ENCODE measurements at places on chromosomes 5 and 9.

- H3K4me1 ChIP-seq = no peaks in the 10 kb centered on the region
- no peak overlapping the region for H3K27ac ChIP-seq
- no peak overlapping the region for H3K4me3 ChIP-seq
- H3K27me3 ChIP-seq = no peaks in the 10 kb centered on the region
- DNase-seq = peak; percentile 21
Observed at GRCh38 chr9:12771891-12772290, 2.9 kb upstream of the LURAP1L start.

DNA sequence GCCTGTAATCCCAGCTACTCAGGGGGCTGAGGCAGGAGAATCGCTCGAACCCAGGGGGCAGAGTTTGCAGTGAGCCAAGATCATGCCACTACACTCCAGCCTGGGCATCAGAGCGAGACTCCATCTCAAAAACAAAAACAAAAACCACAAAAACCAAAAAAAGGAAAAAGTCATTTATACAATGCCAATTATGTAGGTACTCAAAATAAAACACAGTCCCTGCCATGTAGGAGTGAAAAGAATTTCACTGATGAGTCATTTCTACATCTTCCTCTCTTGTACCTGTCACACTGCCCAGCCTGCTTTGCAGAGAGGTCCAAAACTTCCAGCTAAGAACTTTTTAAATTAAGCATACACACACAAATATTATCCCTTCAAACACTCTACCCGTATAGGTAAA is 215.8 kb downstream of the EPB41L4A start:
- H3K4me1 ChIP-seq = no peaks in the 10 kb centered on the region
- H3K27me3 ChIP-seq = no peaks in the 10 kb centered on the region
- no peak overlapping the region for H3K4me3 ChIP-seq

DNA sequence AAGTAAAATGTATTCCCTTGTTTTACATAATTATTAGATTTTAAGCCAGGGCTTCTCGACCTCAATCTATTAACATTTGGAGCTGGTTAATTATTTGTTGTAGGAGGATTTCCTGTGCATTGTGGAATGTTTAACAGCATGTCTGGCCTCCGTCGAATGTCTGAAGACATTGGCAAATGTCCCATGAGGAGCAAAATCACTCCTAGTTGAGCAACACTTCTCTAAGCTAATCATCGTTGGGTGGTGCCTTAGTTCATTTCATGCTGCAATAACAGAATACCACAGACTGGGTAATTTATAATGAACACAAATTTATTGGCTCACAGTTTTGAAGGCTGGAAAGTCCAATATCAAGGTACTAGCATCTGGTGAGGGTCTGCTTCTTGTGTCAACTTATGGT is 13.4 kb upstream of the VPS13A start:
- H3K36me3 ChIP-seq = no peaks in the 10 kb centered on the region
- H3K27ac ChIP-seq = no peak overlapping the region
- no peaks in the 10 kb centered on the region for H3K4me1 ChIP-seq
- DNase-seq = no peak

GRCh38 chr9:88106492-88106891 is 31.8 kb downstream of the SPATA31C2 start:
- no peaks in the 10 kb centered on the region for H3K27me3 ChIP-seq
- DNase-seq = peak; percentile 55
- H3K27ac ChIP-seq = no peak overlapping the region
- H3K4me1 ChIP-seq = no peaks in the 10 kb centered on the region
- H3K36me3 ChIP-seq = no peaks in the 10 kb centered on the region
- H3K4me3 ChIP-seq = no peak overlapping the region

DNA sequence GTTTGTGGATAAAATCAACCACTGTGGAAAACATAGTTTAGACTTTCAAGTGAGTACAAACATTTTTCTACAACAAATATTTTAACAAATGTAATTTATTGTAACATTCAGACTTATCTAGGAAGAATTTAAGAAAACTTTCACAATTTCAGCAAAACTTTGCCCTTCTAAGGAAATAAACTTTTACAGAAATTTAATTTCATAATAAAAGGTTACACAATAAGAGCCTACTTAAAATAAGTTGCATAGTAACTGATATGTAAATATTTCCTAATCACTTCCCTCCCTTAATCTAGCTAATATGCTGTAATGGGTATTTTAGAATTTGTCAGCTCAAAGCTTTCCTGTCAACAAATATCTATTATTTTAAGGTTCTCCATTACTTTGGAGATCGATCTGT is 1899.9 kb downstream of the MAT2B start:
- no peak for DNase-seq
- no peaks in the 10 kb centered on the region for H3K36me3 ChIP-seq
- no peak overlapping the region for H3K4me3 ChIP-seq
- no peaks in the 10 kb centered on the region for H3K4me1 ChIP-seq
- no peaks in the 10 kb centered on the region for H3K27me3 ChIP-seq
- no peak overlapping the region for H3K27ac ChIP-seq

DNA sequence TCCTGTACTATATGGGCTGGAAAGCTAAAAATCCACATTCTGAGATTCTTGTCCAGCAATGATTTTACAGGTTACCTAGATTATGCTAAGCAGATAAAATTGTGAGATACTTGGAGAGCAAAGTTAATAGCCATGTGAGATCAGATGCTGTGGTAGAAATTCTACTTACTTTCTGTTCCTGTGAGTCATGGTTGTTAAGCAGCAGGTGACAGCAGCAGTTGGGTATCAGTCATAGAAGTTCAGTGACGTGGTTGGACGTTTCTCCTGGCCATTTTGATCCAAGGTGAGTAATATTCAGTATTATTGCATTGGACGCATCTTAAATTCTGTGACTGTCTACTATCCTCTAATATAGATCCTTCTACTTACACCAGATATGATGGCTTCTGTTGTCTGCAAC is 524.5 kb downstream of the TMEM38B start:
- no peak for DNase-seq
- H3K27me3 ChIP-seq = no peaks in the 10 kb centered on the region
- H3K4me1 ChIP-seq = no peaks in the 10 kb centered on the region
- H3K4me3 ChIP-seq = no peak overlapping the region

DNA sequence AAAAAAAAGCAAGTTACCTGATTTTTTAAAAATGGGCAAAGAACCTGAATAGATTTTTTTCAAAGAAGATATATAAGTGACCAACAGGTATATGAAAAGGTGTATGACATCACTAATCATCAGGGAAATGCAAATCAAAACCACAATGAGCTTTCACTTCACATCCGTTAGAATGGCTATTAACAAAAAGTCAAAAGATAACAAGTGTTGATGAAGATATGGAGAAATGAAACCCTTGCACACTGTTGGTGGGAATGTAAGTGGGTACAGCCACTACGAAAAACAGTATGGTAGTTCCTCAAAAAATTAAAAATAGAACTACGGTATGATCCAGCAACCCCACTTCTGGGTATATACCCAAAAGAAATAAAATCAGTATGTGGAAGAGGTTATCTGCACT is 134.8 kb downstream of the UGCG start:
- no peaks in the 10 kb centered on the region for H3K36me3 ChIP-seq
- H3K27me3 ChIP-seq = no peaks in the 10 kb centered on the region
- H3K27ac ChIP-seq = no peak overlapping the region

DNA sequence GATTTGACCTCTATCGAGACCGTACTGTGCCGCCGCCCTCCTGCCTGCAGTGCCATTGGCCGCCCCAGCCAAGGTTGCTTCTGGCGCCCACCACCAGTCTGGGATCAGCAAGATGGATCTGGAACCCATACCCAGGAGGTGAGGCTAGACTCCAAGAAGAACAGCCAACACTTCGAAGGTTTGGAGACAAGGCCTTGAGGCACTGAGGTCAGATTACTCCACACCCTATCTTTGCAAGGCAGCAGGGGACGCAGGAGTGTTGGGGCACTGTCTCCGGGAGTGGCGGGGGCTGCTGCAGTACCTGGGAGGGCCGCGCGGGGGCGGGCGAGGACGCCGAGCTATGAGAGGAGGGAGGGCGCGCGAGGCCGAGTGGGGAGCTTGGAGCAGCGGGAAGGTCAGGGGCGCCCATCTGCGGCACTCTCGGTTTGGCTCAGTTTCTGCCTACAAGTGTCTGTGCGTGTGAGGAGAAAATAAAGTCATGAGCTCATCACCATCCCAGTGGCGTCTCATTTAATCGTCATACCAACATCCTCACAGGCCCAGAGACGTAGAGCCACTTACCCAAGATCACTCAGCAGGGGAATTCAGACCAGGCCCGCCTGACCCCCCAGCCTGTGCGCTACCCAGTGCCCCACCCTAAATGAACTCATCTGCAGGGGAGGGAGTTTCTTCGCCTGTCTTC is 20.5 kb upstream of the PSD2 start:
- H3K4me3 ChIP-seq = peak overlapping the region; percentile 10
- H3K36me3 ChIP-seq = no peaks in the 10 kb centered on the region
- H3K27me3 ChIP-seq = no peaks in the 10 kb centered on the region

- no peak overlapping the region for H3K4me3 ChIP-seq
- H3K4me1 ChIP-seq = no peaks in the 10 kb centered on the region
- no peak overlapping the region for H3K27ac ChIP-seq
- H3K36me3 ChIP-seq = no peaks in the 10 kb centered on the region
Observed at GRCh38 chr9:100466829-100467221, 6.1 kb upstream of the TMEFF1 start.

GRCh38 chr9:32928912-32929311 is 72.5 kb downstream of the APTX start:
- no peaks in the 10 kb centered on the region for H3K4me1 ChIP-seq
- no peaks in the 10 kb centered on the region for H3K27me3 ChIP-seq
- no peak for DNase-seq
- H3K36me3 ChIP-seq = no peaks in the 10 kb centered on the region

GRCh38 chr5:114782177-114782576 is 387.5 kb downstream of the TRIM36 start:
- no peak overlapping the region for H3K27ac ChIP-seq
- no peaks in the 10 kb centered on the region for H3K4me1 ChIP-seq
- H3K36me3 ChIP-seq = no peaks in the 10 kb centered on the region
- DNase-seq = no peak

DNA sequence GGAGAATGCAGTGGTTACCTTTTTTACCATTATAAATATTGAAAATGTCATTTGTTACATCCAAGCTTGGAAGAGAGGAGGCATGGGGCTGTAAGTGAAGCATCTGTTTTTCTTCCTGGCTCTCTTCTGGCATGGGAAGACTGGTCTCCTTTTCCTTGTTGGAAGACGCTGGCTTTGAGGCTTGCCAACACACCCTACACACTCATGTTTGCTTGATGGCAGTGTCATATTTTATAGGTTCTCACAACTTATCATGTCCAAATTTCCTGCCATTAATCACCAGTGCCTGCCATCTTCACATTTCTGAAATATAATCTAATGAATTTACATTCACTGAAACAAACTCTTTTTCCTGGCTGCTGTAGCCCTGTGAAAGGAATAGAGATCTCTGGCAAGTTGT is 252.9 kb downstream of the MAN2A1 start:
- H3K4me1 ChIP-seq = peaks cover 12% of the 10 kb centered on the region
- H3K27ac ChIP-seq = no peak overlapping the region
- H3K4me3 ChIP-seq = no peak overlapping the region
- no peaks in the 10 kb centered on the region for H3K27me3 ChIP-seq
- H3K36me3 ChIP-seq = no peaks in the 10 kb centered on the region

DNA sequence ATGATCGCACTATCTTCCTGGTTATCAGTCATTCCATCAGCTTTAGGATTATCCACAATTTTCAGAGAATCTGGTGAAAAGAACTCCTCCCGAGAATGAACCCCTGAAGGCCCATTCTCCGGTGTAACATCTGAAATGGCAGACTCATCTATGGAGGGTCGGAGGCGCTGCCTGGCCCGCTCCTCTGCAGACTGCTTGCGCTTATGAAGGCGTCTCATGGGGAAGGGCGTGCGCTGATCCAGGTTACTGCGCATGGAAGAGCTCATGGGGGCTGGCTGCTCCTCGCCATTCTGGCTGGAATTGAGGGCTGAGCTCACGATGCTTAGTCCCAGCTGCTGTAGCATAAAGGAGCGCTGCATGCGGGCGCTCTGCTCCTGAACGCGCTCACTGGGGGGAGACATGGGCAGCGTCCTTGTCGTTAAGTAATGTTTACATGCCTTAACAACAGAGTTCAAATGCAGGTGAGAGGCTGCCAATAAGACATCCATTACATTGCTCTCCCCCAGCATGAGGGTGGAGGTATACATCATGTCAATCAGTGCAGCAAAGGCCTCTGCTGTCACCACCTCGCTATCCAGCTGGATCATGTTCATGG is 19.4 kb downstream of the GRHPR start:
- DNase-seq = peak; percentile 70
- H3K27ac ChIP-seq = no peak overlapping the region
- no peak overlapping the region for H3K4me3 ChIP-seq

GRCh38 chr5:29879401-29879800 is 1314.1 kb upstream of the CDH6 start:
- H3K36me3 ChIP-seq = no peaks in the 10 kb centered on the region
- no peak overlapping the region for H3K27ac ChIP-seq
- no peaks in the 10 kb centered on the region for H3K4me1 ChIP-seq
- no peak for DNase-seq

DNA sequence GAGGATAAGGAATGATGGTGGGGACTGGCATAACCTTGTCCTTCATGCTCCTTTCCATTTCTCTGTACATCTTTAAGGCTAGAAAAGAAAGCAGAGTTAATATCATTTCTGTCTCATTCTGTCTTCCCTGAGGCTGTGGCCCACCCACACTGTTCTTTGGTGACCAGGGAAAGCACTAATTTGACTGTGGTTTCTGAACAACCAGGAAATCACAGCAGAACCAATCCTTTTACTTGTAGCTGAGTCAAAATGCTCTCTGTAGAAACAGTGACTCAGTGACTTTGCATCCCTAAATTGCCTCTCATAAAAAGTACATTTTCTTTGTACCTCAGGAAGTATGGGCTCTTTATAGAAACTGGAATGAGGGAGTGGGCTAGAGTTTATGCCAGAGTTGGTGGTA is 28.1 kb downstream of the IL33 start:
- H3K27ac ChIP-seq = no peak overlapping the region
- no peak for DNase-seq
- H3K4me1 ChIP-seq = no peaks in the 10 kb centered on the region

DNA sequence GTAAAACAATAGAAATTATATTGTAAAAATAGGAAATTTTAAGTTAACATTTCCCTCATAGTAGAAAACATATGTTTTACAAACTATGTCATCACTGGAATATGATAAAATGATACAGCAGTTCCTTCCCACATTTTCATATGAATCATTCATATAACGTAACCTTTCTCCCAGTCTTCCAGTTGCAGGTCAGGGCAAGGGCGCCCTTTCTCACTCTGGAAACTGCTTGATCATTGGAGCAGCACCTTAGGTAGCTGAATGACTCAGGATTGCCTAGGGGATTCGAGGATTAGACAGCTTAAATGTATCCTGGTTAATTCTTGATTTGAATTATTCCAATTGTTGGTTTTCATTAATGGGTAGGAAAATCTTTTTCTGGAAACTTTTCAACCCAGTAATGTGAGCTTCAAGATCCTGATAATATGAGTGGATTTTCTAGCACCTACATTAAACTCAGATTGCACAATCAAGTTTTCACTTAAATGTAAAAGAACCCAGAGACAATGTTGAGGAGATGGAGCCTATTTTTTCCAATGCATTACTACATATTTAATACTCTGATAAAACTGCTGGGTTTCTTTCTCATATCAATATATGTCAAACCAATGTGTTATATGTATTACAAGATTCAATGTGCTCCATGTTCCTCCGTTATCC is 32.6 kb upstream of the ANXA1 start:
- no peaks in the 10 kb centered on the region for H3K36me3 ChIP-seq
- H3K4me3 ChIP-seq = no peak overlapping the region
- H3K27ac ChIP-seq = no peak overlapping the region
- DNase-seq = no peak
- no peaks in the 10 kb centered on the region for H3K27me3 ChIP-seq
- no peaks in the 10 kb centered on the region for H3K4me1 ChIP-seq
